ENCODE measurements at places on chromosomes 1 and 21.

- DNase-seq, result no peak
These were observed 143.1 kb downstream of the IFI44 start for GRCh38 chr1:78792756-78793155.

DNA sequence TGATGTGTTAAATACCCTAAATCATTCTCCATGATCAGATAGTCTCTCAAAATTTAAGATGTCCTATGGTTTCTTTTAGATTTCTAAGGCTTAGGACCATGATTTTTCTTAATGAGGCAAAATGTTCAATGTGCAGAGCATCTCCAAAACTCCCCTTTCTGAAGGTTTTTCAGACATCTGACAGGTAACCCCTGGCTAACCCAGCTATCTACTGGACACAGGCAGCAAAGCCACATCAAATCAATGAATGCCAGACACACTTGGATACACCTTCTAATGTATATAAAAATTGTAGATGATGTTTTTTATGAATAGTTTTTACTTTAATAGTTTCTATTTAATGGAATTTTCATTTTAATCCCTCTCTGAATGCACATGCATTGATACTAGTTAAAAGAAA, 285.6 kb downstream of the GRIK1 start:
- no peak for DNase-seq

DNA sequence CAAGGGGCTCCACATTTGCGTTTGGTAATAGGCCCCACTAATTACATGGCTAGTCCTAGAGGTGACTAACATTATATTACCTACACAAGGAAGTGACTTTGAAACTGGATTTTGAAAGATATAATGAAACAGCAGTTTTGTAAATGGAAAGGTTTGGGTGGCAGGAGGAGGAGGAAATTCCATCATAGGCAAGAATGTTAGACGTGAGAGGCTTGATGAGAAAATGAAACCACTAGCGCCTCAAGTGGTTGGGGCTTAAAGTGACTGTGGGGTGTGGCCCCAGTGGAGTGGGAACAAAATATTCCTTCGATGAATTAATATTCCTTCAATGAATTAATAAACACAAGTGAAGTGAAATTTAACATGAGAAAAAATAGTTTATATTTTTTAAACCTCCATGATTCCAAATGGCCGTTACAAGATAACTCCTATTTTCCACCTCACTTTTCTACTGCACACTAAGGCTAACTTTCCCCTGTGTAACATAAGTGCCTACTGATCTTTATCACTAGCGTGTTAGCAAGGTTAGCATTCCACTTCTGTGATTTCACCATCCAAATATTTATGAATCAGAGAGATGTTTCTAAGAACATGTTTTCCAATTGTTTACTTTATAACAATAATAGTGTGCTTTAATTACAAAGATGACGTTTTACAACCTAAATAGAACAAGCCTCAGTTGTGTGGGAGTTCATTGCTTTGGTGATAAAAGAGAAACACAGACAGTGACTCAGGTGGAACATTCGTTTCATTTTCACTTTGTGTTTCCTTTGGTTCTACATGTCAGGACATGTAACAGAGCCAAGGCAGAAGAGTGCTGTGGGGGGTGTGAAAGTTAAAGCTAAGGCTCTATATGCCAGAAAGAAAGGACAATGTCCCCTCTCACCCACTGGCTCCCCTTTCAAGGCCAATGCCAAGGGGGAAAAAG, 12.5 kb upstream of the ATF3 start:
- peak; percentile 51 for DNase-seq

GRCh38 chr1:35585281-35585680, 12.2 kb downstream of the TFAP2E start:
- DNase-seq, result no peak

DNA sequence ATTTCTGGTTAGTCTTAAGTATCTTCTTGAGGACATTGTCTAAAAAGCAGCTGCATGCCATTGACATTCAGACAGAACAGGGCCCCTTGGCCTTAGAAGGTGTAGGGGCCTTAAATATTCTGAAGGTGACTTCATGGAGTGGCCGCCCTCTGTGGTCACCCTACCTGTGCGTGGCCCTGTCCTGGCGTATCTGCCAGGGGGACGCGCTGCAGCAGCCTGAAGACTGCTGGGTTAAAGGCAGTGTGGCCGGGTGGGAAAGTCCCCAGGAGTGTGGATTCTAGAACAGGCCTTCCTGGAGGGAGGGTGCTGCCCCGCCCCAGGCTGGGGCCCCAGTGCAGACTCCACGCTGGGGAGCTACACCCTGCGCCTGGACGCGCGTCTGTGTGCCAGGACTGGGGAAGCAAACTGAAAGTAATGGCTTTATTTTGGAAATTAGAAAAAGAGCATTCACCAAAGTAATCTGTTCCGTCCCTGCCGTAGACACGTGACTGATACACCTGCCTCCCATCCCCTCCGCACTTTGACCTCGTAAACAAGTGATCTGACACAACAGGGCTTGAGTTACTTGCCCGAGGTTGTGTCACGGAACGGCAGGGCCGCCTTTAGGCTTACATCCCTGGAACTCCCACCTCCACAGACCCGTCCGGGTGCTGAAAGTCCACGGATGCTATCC, 1.8 kb downstream of the AGPAT3 start:
- DNase-seq, result peak; percentile 40

DNA sequence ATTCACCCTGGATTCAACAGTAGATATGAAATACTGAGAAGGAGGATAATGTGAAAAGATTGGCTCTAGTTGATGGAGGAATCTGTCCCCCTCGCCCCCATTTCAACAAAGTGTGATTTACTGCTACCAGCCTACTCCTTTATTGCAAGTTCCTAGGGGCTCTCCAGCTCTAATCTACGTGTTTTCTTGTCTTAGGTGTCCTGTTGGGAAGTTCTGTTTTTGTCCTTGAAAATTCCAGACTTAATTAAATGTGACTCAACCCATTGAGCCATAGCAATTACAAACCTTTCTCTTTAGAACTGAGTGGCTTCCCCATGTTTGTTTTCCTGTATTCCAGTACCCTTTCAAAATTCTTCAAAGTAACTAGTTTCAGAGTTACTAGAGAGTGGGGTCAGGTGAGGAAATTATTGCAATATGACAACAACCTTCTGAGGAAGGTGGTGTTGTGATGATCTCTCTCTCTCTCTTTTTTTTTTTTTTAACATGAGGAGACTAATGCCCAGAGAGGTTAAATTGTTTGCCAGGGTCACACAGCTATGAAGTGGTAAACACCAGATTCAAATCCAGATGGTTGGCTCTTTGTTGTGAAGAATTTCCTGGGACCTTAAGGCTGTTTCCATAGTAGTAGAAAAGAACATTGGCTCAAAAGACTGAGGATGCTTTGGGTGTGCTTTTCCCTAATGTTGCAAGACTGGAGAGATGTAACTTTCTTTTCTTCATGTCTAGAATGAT, 3.5 kb downstream of the RGL1 start:
- DNase-seq, result no peak

DNA sequence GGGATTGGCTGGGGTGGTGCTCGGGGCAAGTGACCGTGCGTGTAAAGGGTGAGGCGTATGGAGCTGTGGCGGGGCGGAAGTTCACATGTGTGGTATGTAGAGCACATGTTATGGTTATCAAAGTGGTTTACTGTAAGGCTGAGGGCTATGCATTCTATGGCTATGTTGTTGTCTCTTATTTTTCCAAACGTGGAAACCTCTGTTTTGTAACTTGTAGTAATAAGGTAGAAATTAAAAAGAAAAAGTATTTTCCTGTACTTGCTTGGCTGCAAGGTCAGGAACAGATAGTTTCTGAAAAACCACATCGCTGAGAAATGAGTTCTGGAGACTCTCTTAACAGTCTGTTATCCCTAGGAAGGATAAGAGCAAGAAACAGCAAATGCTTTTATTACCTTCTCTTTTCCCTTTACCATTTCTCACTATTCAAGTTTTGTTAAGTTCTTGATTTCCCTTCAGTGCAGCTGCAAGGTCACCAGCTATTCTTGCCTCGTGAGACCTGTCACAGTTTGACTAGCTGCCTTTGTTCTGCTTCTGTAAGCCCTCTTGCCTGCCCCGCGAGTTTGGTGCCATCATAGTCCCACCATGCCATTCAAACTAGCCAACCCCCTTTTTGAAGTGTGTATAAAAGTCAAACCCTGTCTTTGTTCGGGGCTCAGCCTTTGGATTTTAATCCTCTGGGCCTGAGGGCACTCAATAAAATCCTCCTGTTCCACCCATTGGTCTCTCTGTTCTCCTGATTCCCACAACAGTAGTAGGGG, 9.5 kb downstream of the RNU1-2 start:
- peak; percentile 27 for DNase-seq

GRCh38 chr1:219549215-219549614, 63.7 kb downstream of the ZC3H11B start:
- no peak for DNase-seq

GRCh38 chr1:156020293-156021092, at the start of gene SSR2:
Gene SSR2 (minus strand): TSS chr1:156020951. CDS start chr1:156020167, 784 bp downstream.
- peak; percentile 85 for DNase-seq

GRCh38 chr1:201734786-201735185, 94.2 kb upstream of the IPO9 start:
- DNase-seq, result no peak

- no peak for DNase-seq
These were observed 16.9 kb downstream of the PCNX2 start for GRCh38 chr1:233278631-233279030.

GRCh38 chr21:41828884-41829360, 50.2 kb downstream of the PRDM15 start:
- DNase-seq, result no peak

DNA sequence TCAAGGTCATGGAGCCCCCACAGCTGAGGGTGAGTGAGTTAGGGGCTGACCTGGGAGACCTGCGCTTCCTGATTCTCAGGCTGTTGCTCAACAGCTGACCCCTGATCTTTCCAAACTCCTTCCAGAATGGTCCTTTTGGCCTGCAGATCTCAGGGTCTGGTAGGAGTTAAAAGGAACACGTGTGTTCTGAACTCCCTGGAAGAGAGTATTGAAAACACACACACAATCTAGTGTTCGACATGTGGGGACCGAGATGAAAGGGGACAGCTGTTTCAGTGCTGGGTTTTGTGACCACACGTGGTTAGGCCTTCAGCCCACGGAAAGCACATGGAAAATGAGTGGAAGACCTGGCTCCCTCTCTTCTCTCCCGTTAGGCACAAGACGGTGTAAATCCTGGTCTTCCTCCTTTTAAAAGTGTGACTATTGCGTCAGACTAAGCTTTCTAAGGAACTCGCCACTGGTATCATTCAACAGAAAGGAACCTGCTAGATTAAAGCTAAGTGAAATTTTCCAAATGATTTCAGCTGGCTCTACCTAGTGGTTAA, 49.6 kb downstream of the RUNX1 start:
- DNase-seq, result no peak

DNA sequence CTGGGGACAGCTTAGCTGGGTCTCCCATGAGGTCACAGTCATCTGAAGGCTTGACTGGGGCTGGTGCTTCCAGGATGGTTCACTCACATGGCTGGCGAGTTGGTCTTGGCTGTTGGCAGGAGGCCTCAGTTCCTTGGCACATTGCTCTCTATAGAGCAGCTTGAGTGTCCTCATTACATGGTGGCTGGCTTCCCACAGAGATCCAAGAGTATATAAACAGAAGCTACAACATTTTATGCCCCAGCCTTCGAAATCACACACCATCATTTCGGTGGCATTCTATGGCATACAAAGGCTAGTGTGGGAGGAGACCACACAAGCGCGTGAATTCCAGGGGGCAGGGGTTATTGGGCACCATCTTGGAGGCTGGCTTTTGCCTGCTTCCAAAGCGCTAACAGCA, 63.0 kb downstream of the ALPL start:
- DNase-seq, result no peak

DNA sequence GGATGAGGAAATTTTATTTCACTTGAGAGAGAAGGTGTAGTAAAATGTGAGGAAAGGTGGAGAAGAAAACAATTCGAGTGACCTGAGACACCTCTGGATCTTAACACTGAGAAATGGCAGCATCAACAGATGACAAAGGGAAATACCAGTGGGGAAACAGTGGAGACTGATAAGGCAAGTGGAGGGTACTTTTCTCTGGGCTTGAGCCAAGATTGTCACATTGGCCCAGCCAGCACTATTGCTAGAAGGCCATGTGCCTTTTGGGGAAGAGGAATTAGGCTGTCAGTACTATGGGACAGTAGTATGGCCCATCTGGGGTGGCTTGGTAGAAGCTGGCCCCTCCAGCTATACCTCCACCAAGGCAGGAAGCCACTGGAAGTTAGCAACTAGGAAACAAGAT, 8.4 kb downstream of the SYPL2 start:
- no peak for DNase-seq

DNA sequence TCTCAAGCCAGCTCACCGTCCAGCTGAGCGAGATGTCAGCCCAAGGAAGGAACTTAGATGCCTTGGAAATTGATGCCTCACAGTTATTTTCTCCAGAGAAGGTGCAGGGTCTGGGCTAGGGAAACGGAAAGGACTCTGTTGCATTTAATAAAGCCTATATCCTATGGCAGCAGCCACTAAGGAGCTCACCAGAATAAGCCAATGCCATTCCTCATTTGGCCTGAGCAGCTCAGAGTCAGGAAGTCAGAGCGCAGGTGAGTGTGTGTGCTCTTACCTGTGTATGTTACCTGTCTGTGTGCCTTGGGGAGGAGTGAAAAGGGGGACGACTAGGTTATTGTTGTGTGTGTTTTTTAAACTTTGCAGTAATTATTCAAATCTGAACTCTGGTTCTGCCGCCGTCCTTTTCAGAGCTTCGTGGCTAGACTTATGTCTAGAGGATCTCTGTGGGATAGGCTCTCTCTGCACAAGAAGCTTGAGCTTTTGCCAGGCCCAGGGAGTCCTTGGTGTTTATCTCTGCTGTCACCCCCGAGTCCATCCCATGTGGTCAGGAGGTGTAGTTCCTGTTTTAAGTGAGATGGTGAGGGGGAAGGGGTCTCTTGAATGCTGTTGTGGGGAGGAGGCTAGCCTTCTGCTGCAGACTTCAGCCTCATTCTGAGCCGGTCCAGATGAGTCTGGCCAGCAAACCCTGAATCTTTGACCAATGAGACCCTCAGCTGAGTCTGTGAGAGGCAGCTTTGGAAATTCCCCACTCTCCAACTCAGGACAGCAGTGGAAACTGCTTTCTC, 2.4 kb downstream of the TMCC2 start:
- DNase-seq, result no peak

DNA sequence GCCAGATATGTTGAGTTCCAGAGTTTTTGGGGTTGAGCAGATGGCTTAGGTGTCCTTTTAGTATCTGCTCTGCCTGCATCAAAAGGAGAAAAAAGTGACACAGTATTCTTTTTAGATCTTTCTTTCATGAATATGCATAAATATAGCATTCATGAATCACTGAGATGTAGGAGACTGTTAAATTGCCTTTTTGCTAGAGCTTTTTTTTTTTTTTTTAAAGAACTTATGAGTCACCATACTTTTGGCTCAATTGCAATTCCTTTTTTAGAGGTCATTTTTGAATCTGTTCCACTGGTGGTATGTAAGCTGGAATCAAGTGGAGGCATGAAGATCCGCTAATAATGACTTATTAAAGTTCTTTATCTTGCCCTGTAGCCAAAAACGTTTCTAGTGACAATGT, 480.9 kb upstream of the ZRANB2 start:
- no peak for DNase-seq
